Stimulated activated CD4-positive, alpha-beta T cell treated with anti-CD3 and anti-CD28 coated beads, TNF-alpha, amount 100 ng/mL, for 1 hour (primary cell): ENCODE measurements at places on chromosomes 5 and 9.

DNA sequence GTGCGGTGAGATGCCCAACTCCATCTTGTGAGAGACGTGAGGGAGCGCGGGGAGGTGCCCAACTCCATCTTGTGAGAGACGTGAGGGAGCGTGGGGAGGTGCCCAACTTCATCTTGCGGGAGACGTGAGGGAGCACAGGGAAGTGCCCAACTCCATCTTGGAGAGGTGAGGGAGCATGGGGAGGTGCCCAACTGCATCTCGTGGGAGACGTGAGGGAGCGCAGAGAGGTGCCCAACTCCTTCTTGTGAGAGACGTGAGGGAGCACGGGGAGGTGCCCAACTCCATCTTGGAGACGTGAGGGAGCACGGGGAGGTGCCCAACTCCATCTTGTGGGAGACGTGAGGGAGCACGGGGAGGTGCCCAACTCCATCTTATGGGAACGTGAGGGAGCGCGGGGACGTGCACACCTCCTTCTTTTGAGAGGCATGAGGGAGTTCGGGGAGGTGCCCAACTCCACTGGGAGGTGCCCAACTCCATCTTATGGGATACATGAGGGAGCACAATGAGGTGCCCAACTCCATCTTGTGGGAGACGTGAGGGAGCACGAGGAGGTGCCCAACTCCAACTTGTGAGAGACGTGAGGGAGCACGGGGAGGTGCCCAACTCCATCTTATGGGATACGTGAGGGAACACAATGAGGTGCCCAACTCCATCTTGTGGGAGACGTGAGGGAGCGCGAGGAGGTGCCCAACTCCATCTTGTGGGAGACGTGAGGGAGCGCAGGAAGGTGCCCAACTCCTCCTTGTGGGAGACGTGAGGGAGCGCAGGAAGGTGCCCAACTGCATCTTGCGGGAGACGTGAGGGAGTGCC lies 235.4 kb downstream of the CACNA1B start:
- no peak for DNase-seq

GRCh38 chr5:160152901-160153300 lies 33.7 kb upstream of the PWWP2A start:
- no peak for DNase-seq

- no peak for DNase-seq
Observed at GRCh38 chr5:131854134-131854533, 57.3 kb upstream of the FNIP1 start.

GRCh38 chr9:19554529-19554928 lies 145.7 kb downstream of the ACER2 start:
- DNase-seq, result no peak

DNA sequence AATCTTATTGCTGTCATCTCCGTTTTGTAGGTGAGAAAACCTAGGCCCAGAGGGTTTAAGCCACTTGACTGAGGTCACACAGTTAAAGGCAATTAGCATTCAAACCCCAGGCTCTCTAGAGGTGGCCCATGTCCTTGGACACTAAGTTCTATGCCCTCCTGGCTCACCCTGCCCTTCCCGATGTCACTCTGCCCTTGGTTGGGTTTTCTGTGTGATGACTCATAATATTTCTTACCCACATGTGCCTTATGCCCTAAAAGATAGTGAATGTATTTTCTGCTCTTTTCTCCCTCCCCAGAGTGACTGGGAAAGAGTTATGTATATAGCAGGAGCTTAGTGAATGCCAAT lies 174.5 kb upstream of the PITX1 start:
- DNase-seq, result no peak

- DNase-seq, result no peak
Observed at GRCh38 chr5:1130218-1130946, 18.5 kb upstream of the SLC12A7 start.

GRCh38 chr5:31537851-31538250 lies 5.8 kb downstream of the C5orf22 start:
- DNase-seq, result no peak

- no peak for DNase-seq
Observed at GRCh38 chr5:154331232-154331631, 114.6 kb upstream of the SAP30L start.

- no peak for DNase-seq
Observed at GRCh38 chr9:124290743-124291554, 33.2 kb downstream of the NEK6 start.

DNA sequence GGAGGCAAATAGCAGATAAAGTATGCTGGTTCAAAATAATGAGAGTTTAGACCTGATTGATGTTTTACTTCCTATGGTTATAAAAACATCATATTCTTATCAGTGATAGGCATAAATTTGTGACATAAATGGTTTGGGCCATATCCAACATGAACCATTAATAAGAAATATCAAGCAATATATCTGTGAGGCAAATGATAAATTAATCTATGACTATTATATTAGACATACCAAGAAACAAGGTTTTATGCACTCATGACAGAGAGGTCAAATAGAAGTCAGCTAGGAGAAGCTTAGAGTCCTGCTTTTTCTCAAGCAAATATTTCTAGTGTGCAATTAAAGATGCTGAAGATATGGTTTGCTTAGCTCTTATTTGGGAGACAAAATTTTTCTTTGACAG lies 10.4 kb downstream of the SMIM3 start:
- no peak for DNase-seq

GRCh38 chr5:133245191-133246052 lies 193.6 kb downstream of the HSPA4 start:
- no peak for DNase-seq

- DNase-seq, result no peak
Observed at GRCh38 chr9:38226491-38226951, 157.5 kb upstream of the SHB start.

DNA sequence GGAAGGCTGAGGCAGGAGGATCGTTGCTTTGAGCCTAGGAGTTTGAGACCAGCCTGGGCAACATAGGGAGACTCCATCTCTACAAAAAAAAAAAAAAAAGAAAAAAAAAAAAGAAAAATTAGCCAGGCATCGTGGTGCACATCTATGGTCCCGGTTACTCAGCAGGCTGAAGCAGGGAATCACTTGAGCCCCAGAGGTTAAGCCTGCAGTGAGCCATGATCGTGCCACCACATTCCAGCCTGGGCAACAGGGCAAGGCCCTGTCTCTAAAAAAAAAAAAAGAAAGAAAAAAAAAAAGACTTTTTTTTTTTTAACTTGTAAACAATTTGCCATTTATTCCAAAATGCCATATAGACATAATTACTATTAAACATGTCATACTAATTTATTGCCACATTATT lies 64.5 kb downstream of the SERINC5 start:
- no peak for DNase-seq

GRCh38 chr5:151024440-151025249 lies 4.3 kb downstream of the GPX3 start:
- no peak for DNase-seq

GRCh38 chr9:38682713-38683112 lies 37.2 kb downstream of the FAM240B start:
- no peak for DNase-seq

DNA sequence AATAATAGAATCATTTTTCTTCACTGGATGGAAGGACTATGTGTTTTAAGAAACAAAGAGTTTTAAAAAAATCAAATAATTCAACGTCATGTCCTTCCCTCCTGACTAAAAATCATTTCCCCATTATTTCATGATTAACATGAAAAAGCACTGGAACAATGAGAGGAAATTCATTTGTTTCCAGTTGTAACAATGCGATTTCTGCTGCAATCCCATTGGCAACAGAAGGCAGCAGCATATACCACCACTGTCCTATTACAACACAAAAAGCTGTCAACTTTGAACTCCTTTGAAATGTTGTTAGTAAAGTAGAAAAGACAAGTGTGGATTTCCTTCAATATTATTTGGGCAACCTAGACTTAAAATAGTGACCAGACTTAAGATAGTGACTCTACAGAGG lies 3.1 kb downstream of the C5orf63 start:
- no peak for DNase-seq

GRCh38 chr5:142453932-142454331 lies 129.1 kb upstream of the SPRY4 start:
- DNase-seq, result no peak

GRCh38 chr9:137366891-137367381 lies 56.0 kb downstream of the EXD3 start:
- DNase-seq, result no peak

- no peak for DNase-seq
Observed at GRCh38 chr5:58868931-58869330, 286.1 kb downstream of the RAB3C start.

- DNase-seq, result no peak
Observed at GRCh38 chr9:22649384-22649783, 202.8 kb downstream of the DMRTA1 start.

DNA sequence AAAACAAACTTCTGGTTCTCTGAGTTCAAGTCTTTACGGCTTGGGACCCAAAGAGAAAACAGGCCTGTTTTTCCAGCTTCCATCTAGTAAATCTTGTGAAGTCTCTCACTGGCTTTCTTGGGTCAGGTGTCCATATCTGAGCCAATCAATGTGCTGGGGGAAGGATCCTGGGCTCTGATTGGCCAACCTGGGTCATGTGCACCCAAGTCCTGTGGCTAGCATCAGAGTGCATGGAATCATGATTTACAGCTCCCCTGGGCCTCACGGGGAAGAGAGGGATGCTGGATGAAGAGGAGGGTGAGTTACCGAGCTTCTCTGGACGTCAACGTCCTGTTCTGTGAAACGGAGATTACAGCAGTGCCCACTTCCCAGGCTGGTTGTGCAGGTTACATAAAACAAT lies 19.4 kb downstream of the CXCL14 start:
- DNase-seq, result no peak
